ENCODE measurements at places on chromosomes 2 and 18. TPM values are rescaled to one million over a fixed set of nuclear protein-coding genes. Genes with fewer than 3 reads are reported as not detected.
A peak's percentile ranks its signal among the peaks of the same experiment; 100 is the strongest.

DNA sequence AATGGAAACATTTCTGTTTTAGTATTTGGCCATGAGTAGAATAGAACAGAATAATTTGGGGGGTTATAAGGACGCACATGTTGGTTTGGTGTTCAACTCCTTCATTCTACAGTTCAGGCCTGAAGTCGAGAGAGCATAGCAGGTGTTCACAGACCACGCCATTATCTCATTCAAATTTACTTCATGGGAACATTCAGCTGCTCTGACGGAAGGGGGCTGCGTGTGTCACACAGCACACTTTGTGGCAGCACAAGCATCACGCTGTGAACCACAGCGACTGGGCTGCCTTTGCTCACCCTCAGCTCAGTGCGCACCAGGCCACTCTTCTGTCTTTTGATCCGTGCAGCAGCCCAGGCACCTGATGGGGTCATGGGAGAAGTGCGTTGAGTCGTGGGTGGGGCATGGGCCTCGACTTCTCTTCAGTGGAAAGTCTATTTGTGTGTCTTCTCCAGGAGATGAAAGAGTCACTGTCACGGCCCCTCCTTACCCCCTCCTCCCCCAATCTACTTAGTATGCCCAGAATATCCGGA lies 348.6 kb upstream of the SALL3 start:
- DNase-seq = no peak

- DNase-seq = no peak
Measured at GRCh38 chr18:8734496-8734895, 29.1 kb downstream of the MTCL1 start.

The CGREF1 gene
- total RNA-seq = 0.40 TPM

- DNase-seq = no peak
Measured at GRCh38 chr2:67311536-67311935, 85.6 kb upstream of the ETAA1 start.

The MAPK4 gene
- 0.06 TPM for total RNA-seq

The CTAGE1 gene
- not detected for total RNA-seq

- DNase-seq = peak; percentile 48
Measured at GRCh38 chr2:85577386-85578242, at the start of gene VAMP8. Gene VAMP8, plus strand, starts transcription at chr2:85577586. Its CDS starts 61 bp downstream, at chr2:85577647.

The PLGLB2 gene
- 0.82 TPM for total RNA-seq

The CTLA4 gene
- total RNA-seq = 14.7 TPM

The SLC35G4 gene
- total RNA-seq = not detected

- DNase-seq = no peak
Measured at GRCh38 chr2:23993736-23994269, 16.1 kb upstream of the MFSD2B start.

The SERPINB12 gene
- not detected for total RNA-seq

DNA sequence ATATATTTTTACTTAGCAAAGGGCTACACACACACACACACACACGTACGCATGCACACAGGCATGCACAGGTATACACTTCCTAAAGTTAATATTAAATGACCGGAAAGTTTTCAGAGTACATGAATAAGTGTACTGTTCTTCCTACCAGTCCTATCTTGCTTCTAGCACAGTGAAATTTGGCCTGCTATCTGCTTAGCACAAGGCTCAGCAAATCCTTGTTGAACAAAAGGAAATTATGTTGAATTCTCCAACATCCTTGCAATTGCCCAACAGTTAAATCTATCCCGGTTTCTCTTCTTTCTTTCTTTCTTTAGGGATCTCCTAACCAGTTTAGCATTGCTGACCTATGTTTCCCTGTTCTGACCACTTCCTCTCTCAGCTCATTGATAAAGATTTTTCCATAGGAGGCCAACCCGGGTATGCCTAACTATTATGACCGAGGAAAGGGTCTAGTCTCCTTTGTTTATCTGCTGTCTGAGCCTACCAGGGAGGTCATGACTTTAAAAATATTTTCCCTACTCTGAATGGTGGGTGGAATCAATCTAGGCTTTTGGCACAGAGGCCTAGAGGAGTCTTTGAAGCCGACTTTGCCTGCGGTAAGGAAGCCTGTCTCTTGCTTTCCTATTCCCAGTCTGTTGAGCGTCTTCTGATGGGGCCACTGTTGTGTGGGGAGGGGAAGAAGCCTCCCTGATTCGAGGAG lies 400.7 kb downstream of the HRH4 start:
- no peak for DNase-seq

GRCh38 chr18:43866696-43867095 lies 589.4 kb upstream of the SYT4 start:
- no peak for DNase-seq

DNA sequence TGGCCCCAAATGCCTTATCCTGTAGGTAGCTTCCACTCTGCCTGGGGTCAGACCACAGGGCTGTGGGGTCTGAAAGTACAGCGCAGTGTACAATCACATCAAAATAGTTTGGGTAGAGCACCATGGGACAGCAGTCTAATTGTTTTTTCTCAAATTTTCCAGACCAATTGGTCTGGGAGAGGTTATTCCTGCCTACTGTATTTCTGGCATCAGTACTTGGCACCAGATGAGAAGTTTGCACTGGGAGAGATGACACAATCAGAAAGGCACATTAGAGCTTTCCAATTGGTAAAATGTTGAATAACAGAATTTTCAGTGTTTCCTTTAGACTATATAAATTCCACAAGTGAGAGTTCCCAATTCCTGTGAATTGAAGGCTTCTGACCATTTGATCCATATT lies 30.9 kb upstream of the LRRTM1 start:
- no peak for DNase-seq

- DNase-seq = no peak
Measured at GRCh38 chr18:50704357-50704940, 115.4 kb downstream of the MRO start.

The STAM2 gene
- 12.0 TPM for total RNA-seq

The ARHGEF4 gene
- total RNA-seq = 4.4 TPM

GRCh38 chr2:41966431-41966893 lies 81.4 kb upstream of the PKDCC start:
- no peak for DNase-seq

The ABCG5 gene
- not detected for total RNA-seq

DNA sequence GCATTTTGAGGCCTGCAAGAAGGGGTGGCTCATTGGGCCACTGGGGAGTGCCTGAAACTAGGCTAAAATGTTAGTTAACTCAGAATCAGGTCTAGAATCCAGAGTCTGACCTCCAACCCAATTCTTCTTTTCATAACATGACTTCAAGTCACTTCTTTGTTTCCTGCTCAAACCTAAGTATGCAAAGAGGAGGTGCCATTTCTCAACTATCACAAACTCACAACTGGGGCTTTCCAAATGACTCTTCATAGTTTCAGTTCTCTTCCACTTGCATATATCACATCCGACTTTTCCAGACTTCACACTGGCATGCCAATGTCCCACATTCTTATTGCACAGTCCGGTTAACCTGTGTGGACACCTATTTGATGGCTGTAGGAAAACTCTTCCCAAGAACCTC lies 211.6 kb downstream of the TCF4 start:
- DNase-seq = no peak

The SERPINB4 gene
- not detected for total RNA-seq

The TMEM200C gene
- not detected for total RNA-seq

- no peak for DNase-seq
Measured at GRCh38 chr2:152505495-152505906, 170.5 kb downstream of the FMNL2 start.

GRCh38 chr2:71129114-71129901 lies 721 bp downstream of the MCEE start:
- DNase-seq = no peak
